ENCODE measurements at places on chromosomes 2 and 18.

GRCh38 chr2:41941831-41942230 lies 106.0 kb upstream of the PKDCC start:
- DNase-seq = no peak

DNA sequence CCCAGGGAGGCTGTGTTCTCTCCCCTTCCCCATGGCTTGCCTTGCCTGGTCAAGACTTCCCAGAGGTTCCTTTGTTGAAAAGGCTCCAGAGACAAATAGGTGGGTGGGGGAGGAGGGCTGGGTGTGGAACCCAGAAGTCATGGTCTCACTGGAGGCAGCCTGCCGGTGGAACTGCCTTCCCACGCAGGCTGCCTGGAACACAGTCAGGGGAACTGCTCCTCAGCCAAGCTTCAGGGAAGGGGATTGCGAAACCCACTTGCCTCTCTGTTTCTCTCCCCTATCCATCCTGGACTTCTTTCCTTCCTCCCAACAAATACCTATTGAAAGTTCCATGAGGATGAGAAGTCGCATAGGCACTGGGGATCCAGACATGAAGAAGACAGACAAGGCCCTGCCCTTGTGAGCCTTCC lies 31.6 kb downstream of the MARCO start:
- DNase-seq = no peak

DNA sequence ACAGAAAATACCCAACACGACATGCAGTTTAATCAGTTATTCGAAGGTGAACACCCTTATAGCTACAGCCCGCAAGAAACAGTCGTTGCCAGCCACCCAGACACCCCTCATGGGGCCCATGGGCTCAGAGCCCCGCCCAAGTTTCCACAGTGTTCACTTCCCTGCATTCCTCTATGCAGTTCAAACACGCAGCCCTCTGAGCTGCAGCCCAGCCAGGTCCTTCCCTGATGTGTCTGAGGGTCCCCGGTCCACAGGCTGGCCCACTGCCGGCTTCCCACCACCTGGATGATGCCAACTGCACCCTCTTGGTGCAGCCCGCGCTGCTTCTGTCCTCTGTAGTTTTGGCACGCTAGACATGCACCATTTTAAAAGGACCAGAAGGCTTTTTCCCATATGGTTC lies 87.4 kb downstream of the ZNF516 start:
- no peak for DNase-seq

DNA sequence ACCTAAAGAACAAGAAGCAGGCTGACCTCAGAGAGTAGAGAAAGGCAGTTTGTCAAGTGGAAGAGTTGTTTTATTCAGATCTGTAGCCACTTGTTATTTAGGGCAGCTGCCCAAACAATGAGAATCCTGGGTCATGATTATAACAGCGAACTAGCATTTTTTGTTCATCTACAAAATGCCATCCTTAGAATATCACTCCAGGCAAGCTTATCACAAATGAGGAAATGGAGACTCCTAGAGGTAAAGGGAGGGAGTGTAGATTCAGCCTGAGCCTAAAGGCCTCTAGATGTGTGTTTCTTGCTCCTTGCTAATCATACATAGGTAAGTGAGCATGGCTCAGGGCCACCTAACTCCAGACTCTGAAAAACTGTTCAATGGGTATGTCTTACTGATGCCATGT lies 126.1 kb downstream of the HNMT start:
- no peak for DNase-seq

GRCh38 chr18:53887447-53887846 lies 337.0 kb downstream of the MBD2 start:
- DNase-seq = no peak

- DNase-seq = no peak
These were observed 130.5 kb downstream of the PLCL1 start for GRCh38 chr2:197934934-197935289.

DNA sequence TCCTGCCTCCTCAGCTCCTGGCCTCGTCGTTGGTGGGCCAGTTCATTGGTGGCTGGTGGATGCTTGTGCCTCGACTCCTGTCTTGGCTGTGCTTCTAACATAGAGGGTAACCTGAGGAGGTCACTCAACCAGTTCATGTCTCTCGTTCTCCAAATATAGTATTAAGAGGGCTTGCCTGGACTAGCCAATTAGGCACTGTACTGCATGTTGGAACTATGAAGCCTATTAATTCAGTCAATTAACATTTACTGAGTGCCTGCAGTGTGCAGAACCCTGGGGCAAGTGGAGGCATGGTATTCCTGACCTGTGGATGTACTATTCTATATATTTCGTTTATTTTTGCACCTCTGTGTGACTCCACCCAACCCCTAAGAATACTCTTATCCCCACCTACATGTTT lies 89.9 kb upstream of the PELI1 start:
- no peak for DNase-seq

GRCh38 chr2:23645230-23645808 lies 260.3 kb downstream of the KLHL29 start:
- no peak for DNase-seq

- DNase-seq = no peak
These were observed 91.0 kb upstream of the FZD5 start for GRCh38 chr2:207860685-207861084.

DNA sequence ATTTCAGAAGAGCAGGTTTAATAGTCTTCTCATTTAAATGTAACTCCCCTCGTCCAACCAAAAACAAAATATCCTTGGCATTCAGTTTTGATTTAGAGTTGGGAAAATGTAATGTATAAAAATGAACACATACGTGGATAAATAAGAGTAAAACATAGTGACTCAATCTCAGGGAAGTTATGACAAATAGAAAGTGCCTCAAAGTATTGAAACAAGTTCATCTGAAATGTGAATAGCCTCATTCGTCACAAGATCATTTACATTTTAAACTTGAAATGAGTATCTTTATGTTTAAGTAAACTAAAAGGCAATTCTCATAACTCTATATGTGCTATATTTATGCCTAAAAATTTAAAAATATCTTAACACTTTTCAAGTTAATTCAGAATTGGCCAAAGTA lies 122.2 kb upstream of the SMAD7 start:
- no peak for DNase-seq

DNA sequence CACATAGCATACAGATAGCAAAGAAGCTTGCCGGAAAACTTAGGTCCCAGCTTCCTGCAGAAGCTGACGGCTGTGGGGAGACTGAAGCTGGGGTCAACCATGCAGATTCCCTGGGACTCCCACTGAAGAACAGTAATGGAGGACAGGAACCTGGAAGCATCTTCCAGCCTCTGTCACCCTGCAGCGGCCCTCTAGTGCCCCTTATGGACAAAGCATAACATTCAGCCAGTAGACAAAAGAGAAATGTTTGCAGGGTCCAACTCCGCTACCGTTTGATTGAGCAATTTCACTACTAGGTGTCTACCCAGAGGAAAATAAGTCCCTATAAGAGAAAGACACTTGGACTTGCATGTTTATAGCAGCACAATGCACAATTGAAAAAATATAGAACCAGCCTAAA lies 460.6 kb downstream of the CNTNAP5 start:
- no peak for DNase-seq

DNA sequence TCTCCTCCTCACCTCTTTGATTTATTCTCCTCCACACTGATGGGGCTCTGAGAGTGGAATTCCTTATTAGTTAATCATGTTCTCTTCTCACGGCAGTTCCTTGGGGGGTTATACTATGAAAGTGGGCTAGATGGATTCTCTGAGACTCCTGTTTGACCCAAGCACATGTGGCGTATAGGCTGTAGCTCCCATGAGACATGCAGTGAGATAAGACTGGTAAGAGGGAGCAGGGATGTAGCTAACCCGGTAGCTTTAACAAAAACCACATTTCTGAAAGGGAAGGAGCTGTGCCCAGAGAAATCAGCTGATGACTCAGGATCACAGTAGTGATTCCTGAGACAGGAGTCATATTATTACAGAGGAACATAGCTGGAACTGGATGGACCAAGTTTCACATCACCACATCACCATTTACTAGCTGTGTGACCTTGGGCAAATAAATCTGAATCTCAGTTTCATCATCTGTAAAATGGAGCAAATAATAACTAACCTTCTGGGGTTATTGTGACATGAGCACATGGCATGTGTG lies 82.9 kb downstream of the CRIM1 start:
- DNase-seq = no peak

- no peak for DNase-seq
These were observed 675.6 kb upstream of the VRK2 start for GRCh38 chr2:57370882-57371585.

DNA sequence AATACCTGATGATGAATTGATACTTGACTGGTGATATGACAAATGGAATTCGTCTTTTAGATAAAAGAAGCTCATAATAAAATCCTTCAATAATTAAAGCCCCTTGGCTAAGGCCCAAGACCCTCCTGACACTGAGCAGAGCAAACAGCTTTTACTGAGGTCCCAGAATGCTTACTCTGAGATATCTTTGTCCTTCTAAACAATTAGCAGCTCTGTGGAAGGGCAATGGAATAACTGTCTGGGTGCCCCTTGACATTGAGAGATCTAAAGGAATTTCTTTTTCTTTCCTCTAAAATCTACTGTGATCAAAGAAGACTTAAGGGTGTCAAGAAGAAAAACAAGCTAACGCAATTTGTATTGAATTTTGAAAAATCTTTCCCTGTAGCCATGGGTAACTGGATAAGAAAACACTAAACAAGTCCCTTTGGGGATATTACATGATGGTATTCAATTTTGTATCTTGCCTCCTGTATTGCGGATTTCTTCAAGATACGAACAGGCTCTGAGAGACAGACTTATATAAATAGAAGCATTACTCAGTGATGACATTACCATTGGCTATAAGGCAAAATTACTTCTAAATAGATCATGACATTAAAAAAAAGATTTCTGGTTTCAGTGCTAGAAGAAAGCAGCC lies 128.8 kb downstream of the MREG start:
- DNase-seq = no peak

- DNase-seq = no peak
These were observed 209.0 kb upstream of the KYNU start for GRCh38 chr2:142668420-142668819.

DNA sequence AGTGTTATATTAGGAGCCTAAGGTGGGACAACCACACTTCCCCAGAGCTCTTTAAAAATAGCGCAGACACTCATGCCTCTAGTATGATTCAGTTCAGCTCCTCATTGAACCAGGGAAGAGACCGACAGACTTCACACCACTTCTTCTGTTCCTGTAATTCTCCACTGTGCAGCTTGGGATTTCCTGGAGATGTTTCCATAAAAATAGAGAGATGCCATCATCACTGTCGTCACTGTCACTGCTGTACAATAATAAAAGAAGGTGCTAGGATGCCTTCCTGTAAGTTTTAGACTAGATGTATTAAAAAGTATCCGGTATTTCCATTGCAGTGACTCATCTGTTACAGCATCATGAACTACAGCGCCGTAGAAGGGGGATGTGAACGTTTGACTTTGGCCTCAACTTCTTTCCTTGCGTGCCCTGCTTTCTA lies 110.9 kb downstream of the FAM210A start:
- no peak for DNase-seq

DNA sequence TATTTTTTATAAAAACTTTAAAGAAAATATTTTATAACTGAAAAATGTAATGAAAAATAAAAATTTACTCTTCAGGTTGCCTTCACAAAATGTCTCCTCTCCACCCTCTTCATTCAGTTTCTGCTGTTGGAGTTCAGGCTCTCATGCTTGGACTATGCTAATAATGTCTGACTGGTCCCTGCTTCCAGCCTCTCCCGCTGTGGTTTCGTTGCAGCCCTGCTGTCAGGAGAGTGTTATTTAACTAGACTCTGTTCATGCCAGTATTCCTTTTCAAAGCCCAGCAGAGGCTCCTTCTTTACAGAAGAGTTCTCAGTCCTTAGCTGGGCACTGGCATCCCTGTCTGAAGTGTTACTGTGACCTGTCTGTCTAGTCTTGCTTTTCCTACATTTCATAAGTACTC lies 40.4 kb downstream of the CLIP4 start:
- DNase-seq = no peak

DNA sequence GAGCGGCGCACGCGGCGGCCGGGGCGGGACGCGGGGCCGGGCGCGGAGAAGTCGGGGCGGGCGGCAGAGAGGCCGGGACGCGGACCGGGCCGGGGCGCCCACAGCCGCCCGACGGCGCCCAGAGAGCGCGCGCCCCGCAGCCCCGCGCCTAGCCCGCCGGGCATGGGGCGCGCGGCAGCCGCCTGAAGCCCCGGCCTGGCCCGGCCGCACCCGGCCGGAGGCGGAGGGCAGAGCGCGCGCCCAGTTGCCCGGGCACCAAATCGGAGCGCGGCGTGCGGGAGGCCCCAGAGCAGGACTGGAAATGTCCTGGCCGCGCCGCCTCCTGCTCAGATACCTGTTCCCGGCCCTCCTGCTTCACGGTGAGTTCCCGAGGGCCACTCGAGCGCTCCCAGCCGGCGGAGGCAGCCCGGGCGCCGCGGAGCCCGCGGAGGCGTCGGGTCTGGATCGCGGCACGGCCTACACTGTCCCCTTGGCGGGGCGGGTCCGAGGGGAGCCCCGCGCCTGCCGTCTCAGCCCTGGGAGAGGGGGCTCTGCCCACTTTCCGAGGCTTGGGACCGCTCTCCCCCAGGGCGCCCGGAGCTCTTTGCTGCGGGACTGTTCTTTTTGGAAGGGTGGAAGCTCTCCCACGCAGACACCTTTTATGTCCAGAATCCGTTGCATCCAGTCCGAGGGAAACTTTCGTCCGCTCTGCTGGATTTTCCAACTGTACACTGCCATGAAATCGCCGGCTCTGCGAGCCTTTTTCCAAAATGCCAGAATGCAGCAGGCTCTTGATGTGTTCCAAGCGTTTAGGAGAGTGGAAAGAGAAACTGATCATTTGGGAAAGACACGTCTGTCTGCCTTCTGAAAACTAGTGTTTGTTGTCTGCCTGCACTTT lies 484 bp downstream of the APCDD1 start:
- no peak for DNase-seq

DNA sequence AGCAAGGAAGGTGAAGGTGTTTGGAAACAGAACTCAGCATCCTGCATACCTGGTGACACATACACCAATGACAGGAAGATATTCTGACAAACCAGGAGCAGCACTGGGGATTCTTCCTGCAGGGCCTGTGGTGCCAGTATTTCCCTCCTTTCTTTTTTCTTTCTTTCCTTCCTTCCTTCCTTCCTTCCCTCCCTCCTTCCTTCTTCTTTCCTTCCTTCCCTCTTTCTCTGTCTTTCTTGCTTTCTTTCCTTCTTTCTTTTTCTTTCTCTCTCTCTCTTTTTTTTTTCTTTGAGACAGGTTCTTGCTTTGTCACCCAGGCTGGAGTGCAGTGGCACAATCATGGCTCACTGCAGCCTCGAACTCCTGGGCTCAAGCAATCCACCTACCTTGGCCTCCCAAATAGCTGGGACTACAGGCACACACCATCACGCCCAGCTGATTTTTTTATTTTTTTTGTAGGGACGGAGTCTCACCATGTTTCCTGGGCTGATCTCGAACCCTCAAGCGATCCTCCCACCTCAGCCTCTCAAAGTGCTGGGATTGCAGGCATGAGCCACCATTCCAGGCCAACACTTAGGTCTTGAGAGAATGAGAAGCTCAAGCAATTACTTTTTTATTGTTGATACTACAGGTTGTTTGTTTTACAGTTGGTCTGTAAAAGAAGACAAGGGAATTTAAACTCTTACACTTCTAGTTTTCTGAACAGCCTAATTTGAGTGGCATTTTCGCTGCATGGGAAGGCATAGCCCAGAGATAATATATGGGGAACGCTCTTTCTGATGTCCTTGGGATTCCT lies 54.7 kb upstream of the GATA6 start:
- DNase-seq = no peak

GRCh38 chr2:190477661-190478454 lies 56.7 kb downstream of the NEMP2 start:
- DNase-seq = no peak
